Bronchial epithelial cell (primary cell): ENCODE measurements at places on chromosomes 4 and X. TPM values are rescaled to one million over a fixed set of nuclear protein-coding genes. Genes with fewer than 3 reads are reported as not detected.

Gene NCAPG
- total RNA-seq, result 0.26 TPM in 2 replicates

Gene GPR143
- 0.51 and 0.79 TPM in 2 replicates for total RNA-seq

Gene ARR3
- total RNA-seq, result not detected in 2 replicates

DNA sequence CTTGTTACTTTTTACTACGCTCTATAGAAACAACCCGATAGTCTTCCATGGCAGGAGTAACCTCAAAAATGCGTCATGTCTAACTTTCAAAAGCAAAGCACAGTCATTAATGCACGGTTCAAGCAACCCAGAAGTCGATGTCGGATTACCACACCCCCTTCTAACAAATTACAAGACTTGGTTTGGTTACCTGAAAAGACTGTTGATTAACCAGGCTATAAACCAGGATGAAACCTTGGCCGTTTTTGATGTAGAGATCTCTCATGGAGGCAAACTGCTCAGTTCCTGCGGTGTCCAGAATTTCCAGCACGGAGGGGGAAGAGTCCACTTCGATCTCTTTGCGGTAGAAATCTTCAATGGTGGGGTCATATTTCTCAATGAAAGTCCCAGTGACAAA, 2.4 kb downstream of the RAP2C start:
- peak; percentile 61 for DNase-seq

- DNase-seq, result peak; percentile 100
Measured at GRCh38 chr4:114015444-114015899, 36.0 kb upstream of the ARSJ start.
